Fibroblast of the aortic adventitia (primary cell): ENCODE measurements at places on chromosomes 7 and 10. TPM values are rescaled to one million over a fixed set of nuclear protein-coding genes. Genes with fewer than 3 reads are reported as not detected.

Gene EBLN1
- not detected in 2 replicates for total RNA-seq

Gene HOXA4
- 0.57 and 0.99 TPM in 2 replicates for total RNA-seq

Gene RPEL1
- under 0.01 and 0.82 TPM in 2 replicates for total RNA-seq

Gene ASZ1
- not detected in 2 replicates for total RNA-seq

Gene NKX2-3
- not detected in 2 replicates for total RNA-seq

Gene CACNB2
- total RNA-seq = 0.82 and 2.1 TPM in 2 replicates
